ENCODE measurements at places on chromosomes 5 and 9.

DNA sequence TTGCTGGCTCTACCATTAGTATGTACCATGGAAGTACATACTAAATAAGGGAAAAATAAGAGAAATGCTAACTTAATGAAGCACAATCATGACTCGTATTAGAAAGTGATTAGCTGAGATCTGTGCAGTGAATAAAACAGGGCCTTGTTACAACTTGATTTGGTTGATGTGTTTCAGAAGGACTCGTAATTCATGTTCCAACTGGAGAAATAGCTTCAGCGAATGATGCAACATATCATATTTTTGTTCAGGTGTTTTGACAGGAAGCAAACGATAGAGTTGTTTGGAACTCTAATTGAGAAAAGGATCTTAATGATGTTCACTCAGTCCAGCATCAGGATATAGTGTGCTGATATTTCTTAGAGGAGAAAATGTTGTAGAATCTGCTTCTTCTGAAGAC is 474.6 kb upstream of the WWC1 start:
- no peak for DNase-seq

DNA sequence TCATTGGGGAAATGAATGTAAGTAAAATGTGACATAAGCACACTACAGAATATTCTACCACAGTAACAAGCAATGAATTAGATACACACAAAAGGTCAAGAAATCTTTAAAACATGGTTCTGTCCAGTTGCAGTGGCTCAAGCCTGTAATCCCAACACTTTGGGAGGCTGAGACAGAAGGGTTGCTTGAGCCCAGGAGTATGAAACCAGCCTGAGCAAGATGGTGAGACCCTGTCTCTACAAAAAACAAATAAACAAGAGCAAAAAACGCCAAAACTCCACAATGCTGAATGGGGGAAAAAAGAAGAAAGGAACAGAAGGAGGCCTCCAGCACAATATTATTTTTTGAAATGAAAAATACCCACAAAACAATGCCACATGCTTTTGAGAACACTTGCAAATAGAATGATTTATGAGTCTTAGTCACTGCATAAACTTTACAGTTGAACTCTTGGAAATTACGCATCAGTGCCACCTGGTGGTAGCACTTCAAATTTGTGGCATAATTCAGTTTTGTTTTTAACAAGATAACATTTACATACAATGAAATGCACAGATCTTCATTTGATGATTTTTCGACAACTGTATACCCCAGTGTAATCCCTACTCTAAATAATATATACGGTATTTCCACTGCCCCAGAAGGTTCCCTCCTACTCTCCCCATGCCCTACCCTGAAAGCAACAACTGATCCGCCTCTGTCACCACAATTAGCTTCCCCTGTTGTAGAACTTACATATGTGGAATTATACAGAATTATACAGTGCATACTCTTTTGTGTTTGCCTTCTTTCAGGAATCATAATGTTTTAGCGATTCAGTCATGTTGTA is 14.4 kb upstream of the SPINK4 start:
- peak; percentile 16 for DNase-seq

DNA sequence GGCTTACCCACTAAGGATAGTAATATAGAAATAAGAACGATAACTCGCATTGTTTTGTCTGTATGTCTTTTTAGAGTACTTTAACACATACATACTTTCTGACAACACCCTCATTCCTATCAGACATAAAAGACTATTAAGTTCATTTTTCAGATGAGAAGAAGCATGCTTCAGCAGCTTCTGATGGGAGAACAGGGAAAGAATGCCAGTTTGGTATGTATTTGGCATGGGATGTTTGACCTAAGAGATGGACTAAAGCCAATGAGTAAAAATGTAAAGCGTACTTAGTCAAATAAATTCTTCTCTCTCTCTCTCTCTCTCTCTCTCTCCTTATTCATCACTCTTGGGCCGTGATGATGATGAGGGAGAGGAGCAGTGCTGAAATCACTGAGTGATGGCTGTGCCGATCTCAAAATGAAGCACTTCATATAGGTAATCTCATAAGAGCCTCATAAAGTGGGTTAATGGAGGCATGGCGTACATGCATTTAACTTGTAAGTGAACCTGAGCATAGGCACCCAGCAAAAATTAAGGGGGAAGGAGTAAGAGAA is 71.5 kb downstream of the SLIT3 start:
- DNase-seq: no peak

- no peak for DNase-seq
Measured at GRCh38 chr9:131442351-131442750, 48.5 kb downstream of the PRRC2B start.

DNA sequence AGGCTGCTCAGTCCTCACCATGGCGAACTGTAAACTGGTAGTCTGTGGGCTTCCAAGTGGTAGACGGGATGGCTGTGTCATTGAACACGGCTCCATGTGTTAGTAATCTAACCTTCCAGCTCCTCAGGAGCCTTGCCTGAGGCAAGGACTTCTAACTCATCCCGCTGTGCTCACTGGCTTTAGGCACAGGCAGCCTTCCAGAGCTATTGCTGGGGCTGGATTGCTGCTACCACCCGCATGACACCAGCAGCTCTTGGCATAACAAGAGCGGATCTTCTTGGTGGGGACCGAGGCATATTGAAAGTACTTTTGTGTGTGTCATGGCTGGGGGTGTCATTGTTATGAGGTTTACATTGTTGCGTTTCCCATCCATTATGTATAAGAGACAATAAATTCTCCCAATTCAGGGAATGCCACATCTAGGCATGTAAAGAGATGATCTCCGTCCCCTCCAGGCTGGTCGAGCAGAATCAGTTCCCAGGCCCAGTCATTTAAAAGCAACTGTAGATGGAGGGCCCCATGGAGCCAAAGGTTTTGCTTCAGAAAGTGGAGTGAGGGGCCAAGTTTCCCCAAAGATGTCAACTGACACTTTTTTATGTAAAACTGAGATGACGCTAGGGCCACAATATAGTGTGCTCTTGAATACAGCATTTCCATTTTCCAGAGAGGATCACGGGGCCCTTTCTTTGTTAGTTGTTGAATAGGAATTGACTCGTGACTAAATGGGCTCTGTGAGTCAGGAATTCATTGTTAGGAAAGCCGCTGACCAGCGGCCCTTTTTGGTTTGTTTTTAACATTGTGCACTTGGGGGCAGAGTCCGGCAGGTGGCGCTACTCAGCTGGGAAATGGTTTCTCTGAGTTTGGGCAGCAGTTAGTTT is 759.5 kb downstream of the TAF11L14 start:
- peak; percentile 7 for DNase-seq

DNA sequence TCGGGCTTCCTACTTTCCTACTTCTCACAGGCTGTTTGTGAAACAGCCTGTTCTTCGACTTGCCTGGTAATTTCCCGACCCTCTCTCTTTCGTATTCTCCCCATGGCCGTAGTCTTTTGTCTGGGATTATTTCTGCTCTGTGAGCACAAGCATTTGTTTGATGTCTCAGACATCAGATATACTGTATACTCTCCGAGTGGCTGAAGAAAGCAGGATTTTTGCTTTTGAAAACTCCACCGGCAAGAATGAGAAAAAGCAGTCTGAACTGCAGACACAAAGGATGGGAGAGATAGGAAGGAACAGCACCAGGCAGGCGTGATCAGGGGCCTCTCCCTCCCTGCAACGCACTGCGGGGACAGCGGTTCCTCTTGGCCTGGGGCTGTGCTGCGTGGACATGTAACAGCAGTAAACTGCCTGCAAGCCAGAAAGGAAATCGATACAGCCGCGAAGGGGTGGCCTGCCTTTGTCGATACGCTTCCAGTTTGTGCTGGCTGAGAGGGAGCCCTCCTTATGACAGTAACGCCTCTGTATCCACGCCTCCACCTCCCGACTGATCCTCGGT is 313.9 kb upstream of the TLE4 start:
- DNase-seq: no peak

- no peak for DNase-seq
Measured at GRCh38 chr9:71801826-71802225, 33.5 kb upstream of the CEMIP2 start.

- no peak for DNase-seq
Measured at GRCh38 chr9:99682378-99682777, 139.3 kb upstream of the NR4A3 start.

DNA sequence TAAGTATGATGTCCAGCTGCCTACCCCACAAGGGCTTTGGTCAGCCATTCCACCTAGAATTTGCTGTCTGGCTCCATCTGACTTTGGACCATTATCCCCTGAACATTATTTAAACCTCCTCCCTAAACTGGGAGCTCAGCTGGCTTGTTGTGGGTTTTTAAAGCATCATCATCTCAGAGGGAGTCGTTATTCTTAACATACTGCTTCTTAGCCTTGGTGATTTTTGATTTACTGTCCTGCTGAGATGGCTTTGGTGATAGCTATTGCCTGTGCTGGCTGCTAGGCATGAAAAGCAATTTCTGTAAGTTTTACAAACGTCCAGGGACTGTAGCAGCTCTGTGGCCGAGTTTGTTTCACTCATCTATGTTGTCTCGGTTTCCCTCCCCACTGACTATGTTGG is 256.1 kb downstream of the NR3C1 start:
- no peak for DNase-seq

- DNase-seq: no peak
Measured at GRCh38 chr5:65190328-65191053, 291.2 kb downstream of the ADAMTS6 start.

- DNase-seq: no peak
Measured at GRCh38 chr5:31688515-31689092, 49.7 kb downstream of the PDZD2 start.

- DNase-seq: no peak
Measured at GRCh38 chr5:180235846-180236245, 26.8 kb upstream of the RASGEF1C start.

DNA sequence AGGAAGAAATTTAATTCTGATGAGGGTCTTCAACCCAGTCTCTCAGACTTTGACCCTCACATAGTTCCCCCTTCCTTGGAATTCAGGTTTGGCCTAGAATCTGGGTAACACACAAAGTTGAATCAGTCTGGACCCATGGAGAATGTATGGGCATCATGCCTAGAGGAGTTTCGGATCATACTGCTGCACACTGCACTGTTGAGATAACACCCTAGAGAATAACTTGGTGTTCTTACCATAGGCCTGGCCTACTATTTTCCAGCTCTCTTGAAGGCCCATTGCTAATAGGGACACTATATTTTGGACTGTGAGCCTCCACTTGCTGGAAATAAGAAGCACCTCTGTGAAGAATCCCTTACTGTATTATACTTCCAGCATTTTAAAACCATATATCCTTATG is 413.5 kb downstream of the PLK2 start:
- DNase-seq: no peak

- no peak for DNase-seq
Measured at GRCh38 chr9:124532897-124533296, 25.7 kb upstream of the NR5A1 start.

GRCh38 chr5:1153428-1153827 is 41.6 kb upstream of the SLC12A7 start:
- no peak for DNase-seq

All from stimulated activated CD8-positive, alpha-beta memory T cell treated with anti-CD3 and anti-CD28 coated beads, Interleukin-15, amount 100 ng/mL, for 24 hours (primary cell).